ENCODE measurements at places on chromosomes 16 and 17. TPM values are rescaled to one million over a fixed set of nuclear protein-coding genes. Genes with fewer than 3 reads are reported as not detected.

TNK1 gene
- total RNA-seq: 2.1 TPM

IRX6 gene
- 0.10 TPM for total RNA-seq

DNA sequence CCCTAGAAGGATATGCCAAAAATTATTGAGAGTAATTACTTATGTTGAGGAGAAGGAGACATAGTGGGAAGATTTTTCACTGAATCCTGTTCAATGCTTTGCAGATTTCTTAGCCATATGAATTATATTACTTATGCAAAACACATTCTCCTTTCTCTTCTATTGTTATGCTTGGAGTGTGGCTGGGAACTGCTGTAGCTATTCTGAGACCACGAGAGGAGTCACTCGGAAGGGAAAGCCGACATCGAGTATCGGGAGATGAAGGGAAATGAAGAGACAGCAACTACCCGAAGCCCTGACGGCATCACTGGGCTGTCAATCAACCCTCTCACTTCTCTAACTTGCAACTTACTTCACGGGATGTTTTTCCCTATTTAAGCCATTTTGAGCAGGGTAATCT lies 39.6 kb downstream of the STX8 start:
- DNase-seq: peak; percentile 55

DNA sequence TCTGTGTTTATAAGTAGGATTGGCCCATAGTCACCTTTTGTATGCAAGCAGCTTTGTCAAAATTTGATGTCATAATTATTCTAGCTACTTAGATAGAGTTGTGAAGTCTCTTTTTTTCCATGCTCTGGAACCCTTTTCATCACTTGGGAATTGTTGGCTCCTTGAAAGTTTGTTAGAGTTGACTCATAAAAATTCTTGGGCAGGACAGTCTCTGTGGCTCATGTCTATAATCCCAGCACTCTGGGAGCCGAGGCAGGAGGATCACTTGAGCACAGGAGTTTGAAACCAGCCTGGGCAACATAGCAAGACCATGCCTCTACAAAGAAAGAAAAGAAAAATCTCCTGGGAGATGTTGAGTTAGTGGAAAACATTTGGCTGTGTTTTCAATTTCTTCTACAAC lies 45.7 kb upstream of the MRC2 start:
- DNase-seq: no peak

DNA sequence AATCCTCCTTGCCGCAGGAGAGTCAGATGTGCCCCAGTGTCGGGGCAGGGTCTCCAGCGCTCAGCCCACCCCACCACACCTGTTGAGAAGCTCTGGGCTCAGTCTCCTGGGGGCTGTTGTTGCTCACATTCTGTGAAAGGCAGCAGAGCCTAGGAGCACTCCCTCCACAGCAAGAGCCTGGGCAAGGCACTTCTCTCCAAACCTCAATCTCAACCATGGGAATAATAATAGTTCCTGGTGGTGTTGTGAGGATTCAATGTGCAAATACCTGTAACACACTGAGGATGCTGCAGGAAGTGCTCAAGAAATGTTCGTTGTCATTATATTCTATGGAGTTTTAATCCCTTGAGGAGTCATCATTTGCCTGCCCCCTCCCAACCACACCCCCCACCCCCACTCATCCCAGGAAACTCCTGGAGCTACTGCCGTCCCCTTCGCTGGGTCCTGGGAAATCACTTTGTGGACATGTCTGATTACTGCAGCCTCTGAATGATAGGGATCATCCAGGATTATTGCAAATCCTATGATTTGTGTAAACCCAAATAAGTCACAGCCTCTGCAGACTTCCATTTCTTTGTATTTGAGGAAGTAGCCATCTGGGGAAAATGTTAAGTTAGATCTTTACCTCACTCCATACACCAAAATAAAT lies 61.5 kb downstream of the CCT6B start:
- DNase-seq: no peak
